ENCODE measurements at places on chromosomes 12 and 14.

GRCh38 chr14:20563971-20564370 is 3.1 kb upstream of the RNASE9 start:
- DNase-seq: no peak

DNA sequence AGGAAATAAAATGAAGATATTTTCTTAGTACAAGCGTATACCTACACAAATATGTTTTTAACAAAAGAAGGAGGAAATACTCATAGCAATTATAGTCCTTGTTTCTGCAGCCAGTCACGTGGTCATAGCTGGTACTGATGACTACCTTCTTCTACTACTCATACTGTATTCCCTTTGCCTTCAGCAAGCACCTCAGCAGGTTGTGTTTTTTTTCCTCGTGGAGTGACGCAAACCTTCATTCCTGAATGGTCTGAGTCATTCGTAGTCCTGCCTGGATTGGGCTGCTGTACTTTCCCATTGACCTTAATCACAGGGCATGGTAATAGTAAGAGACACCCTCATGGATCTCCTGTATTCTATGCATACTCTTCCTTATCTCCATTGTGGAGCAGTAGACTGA is 25.7 kb upstream of the SLC16A7 start:
- DNase-seq: no peak

GRCh38 chr12:28051516-28052354 is 79.2 kb upstream of the PTHLH start:
- DNase-seq: no peak

GRCh38 chr12:106601031-106601430 is 18.2 kb downstream of the RFX4 start:
- DNase-seq: no peak

- DNase-seq: no peak
Measured at GRCh38 chr14:90305176-90305601, 26.6 kb downstream of the NRDE2 start.

- DNase-seq: no peak
Measured at GRCh38 chr14:54920052-54920451, 17.4 kb upstream of the GCH1 start.

DNA sequence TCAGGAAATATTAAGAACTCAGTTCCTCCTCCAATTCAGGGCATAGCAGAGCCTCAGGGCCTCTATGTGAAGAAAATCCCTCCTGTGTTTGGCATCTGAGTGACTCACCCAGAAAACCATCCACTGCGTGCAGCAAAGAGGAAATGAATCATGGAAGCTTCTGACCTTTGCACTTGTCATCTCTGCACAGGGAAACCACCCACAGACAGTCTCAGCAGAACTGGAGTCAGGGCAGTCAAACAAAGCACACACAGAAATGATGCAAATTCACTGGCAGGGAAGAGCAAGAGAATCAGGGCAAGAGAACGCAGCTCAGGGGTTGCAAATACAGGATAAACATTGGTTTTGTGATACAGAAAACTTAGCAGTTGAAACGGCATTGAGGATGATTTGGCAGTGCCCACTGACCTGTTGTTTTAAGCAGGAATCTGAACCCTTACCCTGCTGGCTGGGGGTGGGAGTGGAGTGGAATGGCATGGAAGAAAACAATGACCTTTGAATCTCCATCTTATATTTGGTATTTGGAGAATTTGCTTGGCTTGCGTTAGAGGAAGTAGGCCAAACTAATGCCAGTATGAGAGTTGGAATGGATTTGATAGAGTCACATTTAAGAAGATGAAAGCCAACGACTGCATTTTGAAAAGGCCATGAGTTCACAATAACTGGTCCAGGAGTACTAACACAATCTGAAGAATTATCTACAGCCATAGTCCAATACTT is 53.5 kb downstream of the PHLDA1 start:
- DNase-seq: peak; percentile 77

DNA sequence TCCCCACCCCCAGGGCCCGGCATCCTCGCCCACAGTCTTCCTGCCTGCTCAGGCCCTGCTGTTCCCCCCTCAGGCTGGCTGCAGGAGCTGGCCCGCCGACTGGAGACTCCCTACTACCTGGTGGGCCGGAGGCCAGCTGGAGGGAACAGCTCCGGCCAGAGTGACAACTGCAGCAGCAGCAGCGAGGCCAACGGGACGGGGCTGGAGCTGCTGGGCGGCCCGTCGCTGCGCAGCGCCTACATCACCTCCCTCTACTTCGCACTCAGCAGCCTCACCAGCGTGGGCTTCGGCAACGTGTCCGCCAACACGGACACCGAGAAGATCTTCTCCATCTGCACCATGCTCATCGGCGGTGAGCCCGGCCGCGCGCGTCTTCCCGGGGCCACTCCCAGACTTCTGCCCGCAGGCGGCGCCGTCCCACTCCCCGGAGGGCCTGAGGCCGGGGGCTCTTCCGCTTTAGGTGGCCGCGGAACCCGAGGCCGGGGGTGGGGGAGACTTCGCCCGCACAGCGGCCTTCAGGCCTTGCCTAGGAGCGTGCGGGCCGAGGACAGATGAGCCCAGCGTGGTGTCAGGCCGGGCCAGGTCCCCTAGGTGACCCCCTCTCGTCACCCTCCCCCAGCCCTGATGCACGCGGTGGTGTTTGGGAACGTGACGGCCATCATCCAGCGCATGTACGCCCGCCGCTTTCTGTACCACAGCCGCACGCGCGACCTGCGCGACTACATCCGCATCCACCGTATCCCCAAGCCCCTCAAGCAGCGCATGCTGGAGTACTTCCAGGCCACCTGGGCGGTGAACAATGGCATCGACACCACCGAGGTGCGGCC is 10.2 kb downstream of the KCNH3 start:
- DNase-seq: peak; percentile 86

DNA sequence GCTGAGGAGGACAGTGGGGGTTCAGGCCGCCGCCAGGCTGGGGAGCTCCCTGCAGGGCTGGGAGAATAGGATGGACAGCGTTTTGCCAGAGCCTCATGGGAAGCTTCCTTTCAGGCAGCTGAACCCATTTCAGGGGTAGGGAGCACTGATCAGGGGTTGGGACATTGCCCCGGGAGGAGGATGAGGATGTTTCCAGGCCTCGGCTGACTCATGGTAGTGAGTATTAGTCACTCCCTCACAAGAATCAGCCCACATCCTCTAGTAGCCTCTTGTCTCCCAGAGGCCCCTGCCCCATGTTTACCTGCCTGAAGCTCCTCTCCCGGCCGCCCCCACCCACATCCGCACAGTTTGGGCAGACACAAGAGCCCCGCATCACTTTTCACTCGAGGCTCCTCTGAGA is 89.8 kb downstream of the ZFP36L1 start:
- peak; percentile 48 for DNase-seq

GRCh38 chr14:49863487-49864281 is 11.1 kb upstream of the NEMF start:
- DNase-seq: peak; percentile 31

GRCh38 chr14:75533791-75534555 is 11.7 kb downstream of the BATF start:
- no peak for DNase-seq

GRCh38 chr12:5305425-5305824 is 126.5 kb upstream of the NTF3 start:
- no peak for DNase-seq

- no peak for DNase-seq
Measured at GRCh38 chr12:26520869-26521268, 312.1 kb downstream of the ITPR2 start.

DNA sequence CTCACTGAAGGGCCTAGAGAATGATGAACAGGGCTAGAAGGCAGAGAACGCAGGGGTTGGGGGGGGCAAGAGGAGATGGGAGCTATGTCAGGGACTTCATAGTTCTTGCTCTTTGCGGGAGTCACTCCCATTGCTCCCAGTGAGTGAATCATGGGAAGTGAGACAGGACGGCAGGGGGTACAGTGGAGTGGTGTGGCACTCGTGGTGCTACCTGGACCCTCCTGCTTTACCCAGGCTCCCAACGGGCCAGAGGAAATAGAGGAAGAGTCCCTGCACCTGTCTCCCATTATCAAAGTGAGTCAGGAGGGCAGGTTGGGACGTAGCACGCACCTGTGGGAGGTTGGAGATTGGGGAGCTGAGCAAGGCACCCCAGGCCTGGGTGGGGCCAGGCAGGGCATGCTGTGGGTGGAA is 1.3 kb upstream of the KRT8 start:
- no peak for DNase-seq
